ENCODE measurements at places on chromosomes 13 and 19.

GRCh38 chr19:30217461-30217860 lies 154.7 kb upstream of the ZNF536 start:
- DNase-seq: no peak

- no peak for DNase-seq
These were observed 200.0 kb downstream of the KLF12 start for GRCh38 chr13:73934215-73934641.

- no peak for DNase-seq
These were observed 814 bp downstream of the S1PR2 start for GRCh38 chr19:10230173-10230860.

DNA sequence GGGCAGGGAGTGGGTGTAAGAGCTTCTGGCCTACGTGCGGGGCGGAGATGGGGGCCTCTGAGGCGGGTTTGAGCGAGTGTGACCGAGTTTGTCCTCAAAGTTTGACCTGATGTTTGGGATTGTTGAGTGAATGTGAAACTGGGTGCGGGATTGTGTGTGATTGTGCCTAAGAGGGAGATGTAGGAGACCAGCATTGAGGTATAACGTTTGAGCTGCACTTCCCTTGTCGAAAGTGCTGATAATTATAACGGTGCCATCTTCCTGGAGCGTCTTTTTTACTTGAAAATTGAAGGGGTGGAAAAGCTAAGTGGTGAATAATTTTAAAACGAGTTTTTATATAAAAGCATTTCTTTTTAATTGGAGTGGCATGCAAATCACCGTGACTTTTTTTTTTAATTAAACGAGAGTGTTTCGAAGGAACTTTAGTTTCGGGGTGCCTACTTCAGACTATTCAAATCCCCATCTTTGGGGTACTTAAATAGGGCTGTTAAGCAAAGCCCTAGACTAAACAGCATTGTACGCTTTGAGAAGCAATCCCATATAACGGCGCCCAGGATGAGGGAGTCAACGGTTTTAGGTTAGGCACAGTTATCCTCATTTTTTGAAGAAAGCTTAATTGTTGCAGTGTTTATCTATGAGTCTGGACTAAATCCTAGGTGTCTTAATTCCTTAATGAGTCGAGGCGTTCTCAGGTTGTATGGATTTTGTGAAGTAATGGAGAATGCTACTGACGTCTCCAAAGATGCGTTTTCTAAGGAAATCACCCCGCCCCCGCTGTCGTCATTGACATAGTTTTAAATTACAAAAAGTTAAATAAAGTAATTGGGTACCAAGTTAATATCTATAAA lies 594 bp downstream of the ZNF146 start:
- peak; percentile 62 for DNase-seq

- no peak for DNase-seq
These were observed 151.0 kb upstream of the RXFP2 start for GRCh38 chr13:31588316-31588715.

DNA sequence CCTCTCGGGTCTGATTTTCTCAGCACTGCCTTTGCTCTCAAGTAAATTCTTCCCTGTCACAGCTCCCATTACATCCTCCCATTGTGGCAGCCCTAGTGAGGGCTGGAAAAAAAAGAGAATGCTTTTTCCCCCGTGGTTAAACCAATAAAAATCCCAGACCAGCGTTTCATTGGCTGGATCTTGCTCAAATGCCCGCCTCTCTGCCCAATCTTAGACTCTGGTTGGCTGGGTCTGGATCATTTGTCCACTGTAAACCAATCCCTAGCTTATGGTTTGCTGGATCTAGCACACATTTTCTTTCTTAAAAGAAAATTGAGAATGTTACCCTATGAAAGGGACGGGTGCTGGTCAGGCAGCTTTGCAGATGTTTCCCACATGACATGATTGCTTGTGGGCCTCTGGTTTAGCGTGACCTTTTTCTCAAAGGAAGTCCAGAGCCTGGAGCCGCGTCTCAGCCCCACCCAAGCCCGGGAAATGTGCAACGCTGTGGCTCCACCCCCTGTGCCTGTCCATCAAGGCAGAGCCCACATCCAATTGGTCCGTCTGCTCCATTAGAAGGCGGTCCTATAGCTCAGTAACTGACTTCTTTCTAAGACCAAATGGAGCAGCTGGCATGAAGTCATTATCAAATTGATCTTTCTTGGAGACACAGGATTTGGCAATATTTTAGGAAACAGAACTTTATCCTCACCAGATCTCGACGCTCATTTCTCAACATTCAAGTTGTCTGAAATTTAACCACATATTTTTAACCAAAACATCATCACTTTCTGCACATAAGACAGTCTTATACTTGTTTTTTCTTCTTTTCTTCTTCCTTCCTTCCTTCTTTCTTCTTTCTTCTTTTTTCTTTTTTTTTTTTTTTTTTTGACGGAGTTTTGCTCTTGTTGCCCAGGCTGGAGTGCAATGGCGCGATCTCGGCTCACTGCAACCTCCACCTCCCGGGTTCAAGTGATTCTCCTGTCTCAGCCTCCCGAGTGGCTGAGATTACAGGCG lies 2.6 kb upstream of the MCEMP1 start:
- peak; percentile 93 for DNase-seq

GRCh38 chr19:2289714-2290435 lies 7.9 kb upstream of the PEAK3 start:
- DNase-seq: peak; percentile 87

- DNase-seq: no peak
These were observed 317 bp downstream of the LYL1 start for GRCh38 chr19:13102416-13102665.

- DNase-seq: peak; percentile 33
These were observed 459.8 kb downstream of the FGF14 start for GRCh38 chr13:101942038-101942437.

GRCh38 chr13:109781384-109782065 lies 4.9 kb downstream of the IRS2 start:
- DNase-seq: no peak

DNA sequence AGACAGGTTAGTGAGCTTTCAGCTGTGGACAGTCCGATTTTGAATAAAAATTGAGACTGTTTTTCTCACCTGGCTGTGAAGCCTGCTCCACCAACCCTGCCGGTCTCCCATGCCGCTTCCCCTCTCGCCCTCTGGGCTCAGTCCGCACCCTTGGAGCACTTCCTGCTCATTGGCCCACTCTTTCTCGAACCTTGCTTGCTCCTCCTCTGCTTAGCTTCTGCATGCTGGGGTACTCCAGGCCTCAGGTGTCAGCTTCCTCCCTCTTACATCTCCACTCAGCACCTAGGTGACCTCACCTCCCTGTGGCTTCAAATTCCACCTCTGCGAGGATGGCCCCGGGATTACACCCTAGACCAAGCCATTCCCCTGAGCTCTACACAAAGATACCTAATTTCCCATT lies 39.6 kb downstream of the C13orf42 start:
- no peak for DNase-seq

DNA sequence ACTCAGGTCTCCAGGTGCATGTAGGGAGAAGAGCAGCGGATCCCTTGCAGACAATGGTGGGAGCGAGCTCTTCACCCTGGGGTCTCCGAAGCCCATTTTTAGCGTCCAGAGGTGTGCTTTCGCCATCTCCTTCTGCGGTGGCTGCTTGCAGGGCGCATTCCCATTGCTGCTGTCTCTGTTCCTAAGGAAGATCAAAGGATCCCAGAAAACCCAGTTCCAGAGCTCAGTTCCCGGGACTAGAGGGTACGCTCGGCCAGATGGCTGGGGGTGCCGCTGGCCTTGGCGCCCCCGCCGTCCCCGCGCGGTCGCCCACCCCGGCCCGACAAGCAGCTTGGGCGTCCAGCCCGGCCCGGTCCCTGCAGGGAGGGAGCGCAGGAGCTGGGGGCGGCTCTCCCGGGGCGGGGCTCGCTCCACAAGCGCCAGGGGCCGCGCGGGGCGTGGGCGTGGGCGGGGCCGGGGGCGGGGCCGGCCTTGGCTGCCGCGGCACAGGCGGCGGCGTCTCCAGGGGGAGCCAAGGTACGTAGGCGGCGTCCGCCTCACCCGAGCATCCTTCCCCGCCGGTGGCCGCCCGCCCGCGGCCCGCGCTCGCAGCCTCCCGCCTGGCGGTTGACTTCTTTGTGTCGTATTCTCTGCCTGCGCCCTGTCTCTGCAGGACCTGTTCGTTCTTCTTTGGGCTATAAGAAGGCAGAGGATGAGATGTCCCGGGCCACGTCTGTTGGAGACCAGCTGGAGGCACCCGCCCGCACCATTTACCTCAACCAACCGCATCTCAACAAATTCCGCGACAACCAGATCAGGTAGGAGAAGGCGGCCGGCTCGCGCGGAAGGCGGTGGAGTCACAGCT lies 96.8 kb downstream of the ATP8A2 start:
- DNase-seq: peak; percentile 52

DNA sequence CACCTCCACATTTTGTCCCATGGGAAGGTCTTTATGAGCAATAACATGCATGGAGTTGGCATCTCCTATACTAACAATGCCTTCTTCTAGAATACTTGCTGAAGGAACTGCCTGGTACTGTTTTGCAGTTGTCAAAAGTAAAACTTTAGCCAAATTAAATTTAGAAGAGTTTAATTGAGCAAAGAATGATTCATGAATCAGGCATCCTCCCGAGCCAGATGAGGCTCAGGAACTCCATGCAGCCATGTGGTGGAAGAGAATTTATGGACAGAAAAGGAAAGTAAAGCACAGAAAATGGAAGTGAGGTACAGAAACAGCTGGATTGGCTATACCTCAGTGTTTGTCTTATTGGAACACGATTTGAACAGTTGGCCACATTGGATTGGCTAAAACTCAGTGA lies 1081.9 kb downstream of the SLITRK1 start:
- no peak for DNase-seq

DNA sequence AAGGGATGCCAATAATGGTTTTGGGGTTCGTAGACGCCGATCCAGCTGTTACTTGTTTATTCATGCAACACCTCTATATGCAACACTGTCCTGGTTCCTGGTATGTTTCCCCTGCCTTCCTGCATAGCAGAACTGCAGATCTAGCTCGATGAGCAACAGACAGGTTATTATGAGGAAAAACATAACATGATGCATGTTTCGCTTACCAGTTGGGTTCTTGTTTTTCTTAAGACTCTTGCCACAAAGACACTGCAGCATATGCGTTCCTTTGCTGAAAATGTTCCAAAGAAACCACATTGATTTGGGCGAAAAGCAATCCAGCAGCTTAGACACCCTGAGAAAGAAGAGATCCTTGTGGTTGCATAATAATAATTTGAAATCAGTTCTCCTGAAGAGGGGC lies 583 bp downstream of the FGF14 start:
- no peak for DNase-seq

- DNase-seq: no peak
These were observed 78.2 kb downstream of the SHISA2 start for GRCh38 chr13:25973576-25973975.

GRCh38 chr13:113742445-113743120 lies 16.4 kb upstream of the TMEM255B start:
- DNase-seq: no peak

GRCh38 chr13:76009267-76009890 lies 373.2 kb downstream of the LMO7 start:
- no peak for DNase-seq

DNA sequence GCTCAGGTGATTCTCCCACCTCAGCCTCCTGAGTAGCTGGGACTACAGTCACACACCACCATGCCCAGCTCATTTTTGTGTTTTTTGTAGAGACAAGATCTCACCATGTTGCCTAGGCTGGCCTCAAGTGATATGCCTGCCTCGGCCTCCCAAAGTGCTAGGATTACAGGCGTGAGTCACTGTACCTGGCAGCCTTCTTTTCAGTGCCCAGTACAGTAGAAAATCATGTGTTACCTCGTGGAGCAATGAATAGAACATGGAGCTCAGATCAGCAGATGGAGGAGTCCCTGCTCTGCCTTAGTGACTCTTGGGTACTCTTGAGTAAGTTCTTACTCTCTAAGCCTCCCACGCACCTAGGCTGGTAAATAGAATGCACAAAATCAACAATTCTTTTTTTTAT lies 44.7 kb downstream of the THSD1 start:
- DNase-seq: no peak

DNA sequence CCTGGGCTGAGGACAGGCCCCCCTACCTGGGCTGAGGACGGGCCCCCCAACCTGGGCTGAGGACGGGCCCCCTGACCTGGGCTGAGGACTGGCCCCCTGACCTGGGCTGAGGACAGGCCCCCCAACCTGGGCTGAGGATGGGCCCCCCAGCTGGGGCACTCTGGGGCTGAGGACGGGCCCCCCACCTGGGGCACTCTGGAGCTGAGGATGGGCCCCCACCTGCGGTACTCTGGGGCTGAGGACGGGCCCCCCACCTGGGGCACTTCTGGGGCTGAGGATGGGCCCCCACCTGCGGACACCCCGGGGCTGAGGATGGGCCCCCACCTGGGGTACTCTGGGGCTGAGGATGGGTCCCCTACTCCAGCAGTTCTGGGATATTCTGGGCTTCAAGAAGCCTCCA lies 65.5 kb downstream of the RASA3 start:
- DNase-seq: no peak

- no peak for DNase-seq
These were observed 60.0 kb downstream of the FLT1 start for GRCh38 chr13:28434926-28435325.

- no peak for DNase-seq
These were observed 8.4 kb downstream of the PPP1R14A start for GRCh38 chr19:38247734-38248268.

DNA sequence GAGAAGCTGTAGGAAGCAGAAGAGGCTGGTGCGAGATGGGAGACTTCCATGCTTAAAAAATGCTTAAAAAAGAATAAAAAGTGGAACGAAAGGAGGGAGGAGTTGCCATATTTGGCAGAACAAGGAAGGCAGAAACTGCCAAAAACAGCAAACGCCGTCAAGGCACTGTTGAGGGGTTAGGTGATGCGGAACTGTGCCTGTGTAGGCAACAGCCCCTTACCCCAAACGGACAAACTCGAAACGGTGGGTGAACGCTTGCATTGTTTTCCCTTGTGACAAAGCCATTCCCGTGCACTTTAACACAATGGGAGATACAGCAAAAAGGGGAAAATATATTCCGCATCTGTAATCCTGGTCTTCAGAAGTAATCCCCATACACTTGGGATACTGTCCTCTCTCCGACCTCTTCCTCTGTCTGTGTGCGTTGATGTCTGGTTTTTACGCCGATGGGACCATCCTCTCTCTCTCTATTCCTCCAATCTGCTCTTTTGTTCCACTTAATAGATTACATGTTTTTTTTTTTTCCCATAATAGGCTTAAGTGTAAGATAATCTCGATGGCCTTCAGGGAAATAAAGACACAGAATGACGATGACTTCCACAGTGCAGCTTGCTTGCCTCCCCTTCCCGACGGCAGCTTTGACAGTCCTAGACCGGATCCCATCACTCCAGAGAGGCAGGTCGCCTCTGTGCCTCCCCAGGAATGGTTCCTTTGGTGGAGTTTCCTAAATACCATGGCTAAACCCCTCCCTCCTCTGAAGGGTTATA lies 132.7 kb upstream of the RNF113B start:
- no peak for DNase-seq

Data from hematopoietic multipotent progenitor cell treated with erythropoietin and hydrocortisone succinate and interleukin-3 and kit ligand, for 6 days (in vitro differentiated cells).